ENCODE measurements at places on chromosomes 7 and 10. TPM values are rescaled to one million over a fixed set of nuclear protein-coding genes. Genes with fewer than 3 reads are reported as not detected.

Gene CCDC3
- 33.5 TPM for total RNA-seq

Gene NKX2-3
- total RNA-seq = not detected

Gene PLCE1
- 8.7 TPM for total RNA-seq

Gene GRM8
- total RNA-seq = 3.2 TPM

Gene SPDYE9
- not detected for total RNA-seq

Gene RBAK
- total RNA-seq = 14.1 TPM

DNA sequence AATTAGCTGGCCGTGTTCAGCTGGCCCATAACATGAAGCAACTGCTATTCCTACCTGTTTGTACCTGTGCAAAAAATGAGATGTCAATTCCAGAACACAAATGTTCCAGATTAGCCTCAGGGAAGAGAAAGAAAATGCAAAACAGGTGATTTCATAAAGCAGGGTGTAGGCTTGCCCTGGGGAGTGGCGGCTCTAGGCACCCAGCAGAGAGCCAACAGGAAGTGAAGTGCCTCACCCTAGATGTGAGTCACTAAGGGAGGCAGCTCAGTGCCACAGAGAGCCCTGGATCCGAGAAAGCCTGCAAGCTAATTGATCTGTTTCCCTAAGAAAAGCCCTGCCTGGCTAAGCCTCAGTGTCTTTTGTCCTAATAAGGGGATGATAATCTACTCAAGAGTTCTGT is 240.0 kb downstream of the ARHGAP21 start:
- peak overlapping the region; percentile 47 for H3K27ac ChIP-seq
- H3K4me1 ChIP-seq = peaks cover 7% of the 10 kb centered on the region
- no peak overlapping the region for H3K4me3 ChIP-seq
- H3K27me3 ChIP-seq = no peaks in the 10 kb centered on the region
- peak; percentile 38 for DNase-seq

GRCh38 chr7:149682038-149682437 is 91.3 kb downstream of the ZNF467 start:
- H3K4me1 ChIP-seq = no peaks in the 10 kb centered on the region
- DNase-seq = no peak
- no peak overlapping the region for H3K4me3 ChIP-seq
- no peaks in the 10 kb centered on the region for H3K27me3 ChIP-seq
- no peak overlapping the region for H3K27ac ChIP-seq

DNA sequence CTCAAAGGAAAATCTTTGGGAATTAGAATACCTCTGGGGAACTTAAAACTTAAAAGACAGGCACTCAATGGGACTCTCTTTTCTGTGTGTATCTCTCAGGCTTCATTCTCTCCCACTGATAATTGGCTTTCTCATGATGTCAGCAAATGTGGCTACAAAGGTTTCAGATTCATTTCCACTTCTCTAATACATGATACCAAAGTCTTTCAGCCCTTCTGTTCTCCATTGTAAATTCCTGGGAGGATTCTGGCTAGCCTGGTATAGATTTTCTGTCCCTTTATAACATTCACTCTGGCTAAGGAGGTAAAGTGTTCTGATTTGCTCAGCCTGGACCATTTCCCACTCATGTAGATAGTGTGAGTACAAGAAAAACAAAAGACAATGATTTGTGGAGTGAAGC is 606.2 kb downstream of the PCDH15 start:
- no peak for DNase-seq
- no peak overlapping the region for H3K27ac ChIP-seq
- H3K4me3 ChIP-seq = no peak overlapping the region
- no peaks in the 10 kb centered on the region for H3K4me1 ChIP-seq

DNA sequence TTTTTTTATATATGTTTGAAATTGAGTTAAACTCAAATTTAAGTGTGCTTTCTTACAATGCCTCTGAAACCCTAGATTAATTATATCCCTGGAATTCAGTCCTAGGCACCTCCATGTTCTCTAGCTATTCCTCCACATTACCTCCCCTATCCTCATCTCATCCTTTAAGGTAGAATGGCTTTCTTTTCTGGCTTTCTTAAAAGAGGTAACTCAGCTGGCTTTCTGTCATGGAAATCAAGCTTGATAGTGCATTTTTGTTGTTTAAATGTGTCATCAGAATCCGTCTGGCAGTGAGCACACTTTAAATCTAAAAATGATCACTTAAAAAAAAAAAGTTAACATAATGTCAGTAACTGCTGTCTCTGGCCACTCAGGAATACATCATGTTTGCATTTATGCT is 42.2 kb downstream of the AHR start:
- no peaks in the 10 kb centered on the region for H3K27me3 ChIP-seq
- no peaks in the 10 kb centered on the region for H3K4me1 ChIP-seq
- no peaks in the 10 kb centered on the region for H3K36me3 ChIP-seq
- H3K27ac ChIP-seq = no peak overlapping the region
- DNase-seq = no peak

GRCh38 chr7:36175886-36176285 is 22.8 kb downstream of the EEPD1 start:
- no peaks in the 10 kb centered on the region for H3K27me3 ChIP-seq
- DNase-seq = no peak
- no peak overlapping the region for H3K27ac ChIP-seq
- H3K4me3 ChIP-seq = no peak overlapping the region
- H3K36me3 ChIP-seq = no peaks in the 10 kb centered on the region
- H3K4me1 ChIP-seq = no peaks in the 10 kb centered on the region

GRCh38 chr7:28502408-28502807 is 90.1 kb downstream of the CREB5 start:
- no peak for DNase-seq
- H3K4me3 ChIP-seq = no peak overlapping the region
- H3K27me3 ChIP-seq = no peaks in the 10 kb centered on the region
- H3K36me3 ChIP-seq = no peaks in the 10 kb centered on the region
- no peak overlapping the region for H3K27ac ChIP-seq

GRCh38 chr7:37665352-37666022 is 18.1 kb upstream of the GPR141 start:
- no peaks in the 10 kb centered on the region for H3K36me3 ChIP-seq
- no peaks in the 10 kb centered on the region for H3K4me1 ChIP-seq
- H3K27me3 ChIP-seq = no peaks in the 10 kb centered on the region
- no peak for DNase-seq
- no peak overlapping the region for H3K4me3 ChIP-seq

DNA sequence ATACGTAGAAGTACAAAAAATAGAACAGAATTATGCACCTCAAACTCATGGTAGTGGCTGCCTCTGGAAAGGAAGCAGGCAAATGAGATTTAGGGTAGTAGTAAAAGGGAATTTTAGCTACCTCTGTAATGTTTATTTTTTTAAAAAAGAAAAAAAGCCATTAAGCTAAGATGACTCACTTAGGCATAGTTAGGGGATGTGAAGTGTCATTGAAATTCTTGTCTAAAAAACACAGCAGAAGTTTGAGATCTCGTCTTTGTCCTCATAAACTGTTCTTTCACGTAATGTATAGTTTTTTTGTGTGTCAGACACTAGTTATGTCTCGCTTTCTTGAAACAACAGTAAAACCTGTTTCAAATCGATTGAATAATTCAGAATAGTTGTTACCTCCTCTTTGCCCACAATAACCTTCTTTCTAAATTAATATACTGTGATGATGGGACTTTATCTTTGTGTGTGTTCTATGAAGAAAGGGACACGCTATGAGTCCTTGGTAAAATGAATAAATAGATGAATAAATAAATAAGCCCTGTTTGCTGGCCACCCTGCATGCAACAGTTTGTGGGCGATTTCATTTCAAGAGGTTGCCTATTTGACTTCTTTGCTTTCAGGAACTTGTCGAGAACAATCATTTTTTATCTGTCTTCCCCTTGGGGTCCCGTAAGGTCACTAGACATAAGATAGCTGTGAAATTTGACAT is 14.5 kb upstream of the FBXW4 start:
- no peak overlapping the region for H3K27ac ChIP-seq
- H3K4me1 ChIP-seq = no peaks in the 10 kb centered on the region
- no peak overlapping the region for H3K4me3 ChIP-seq
- DNase-seq = no peak
- H3K36me3 ChIP-seq = no peaks in the 10 kb centered on the region
- H3K27me3 ChIP-seq = peaks cover 3% of the 10 kb centered on the region
